Activated T-helper 1 cell treated with anti-CD3 and anti-CD28 coated beads, Interleukin-2, amount 50 U/mL, for 16 hours (primary cell): ENCODE measurements at places on chromosomes 5 and 9.

DNA sequence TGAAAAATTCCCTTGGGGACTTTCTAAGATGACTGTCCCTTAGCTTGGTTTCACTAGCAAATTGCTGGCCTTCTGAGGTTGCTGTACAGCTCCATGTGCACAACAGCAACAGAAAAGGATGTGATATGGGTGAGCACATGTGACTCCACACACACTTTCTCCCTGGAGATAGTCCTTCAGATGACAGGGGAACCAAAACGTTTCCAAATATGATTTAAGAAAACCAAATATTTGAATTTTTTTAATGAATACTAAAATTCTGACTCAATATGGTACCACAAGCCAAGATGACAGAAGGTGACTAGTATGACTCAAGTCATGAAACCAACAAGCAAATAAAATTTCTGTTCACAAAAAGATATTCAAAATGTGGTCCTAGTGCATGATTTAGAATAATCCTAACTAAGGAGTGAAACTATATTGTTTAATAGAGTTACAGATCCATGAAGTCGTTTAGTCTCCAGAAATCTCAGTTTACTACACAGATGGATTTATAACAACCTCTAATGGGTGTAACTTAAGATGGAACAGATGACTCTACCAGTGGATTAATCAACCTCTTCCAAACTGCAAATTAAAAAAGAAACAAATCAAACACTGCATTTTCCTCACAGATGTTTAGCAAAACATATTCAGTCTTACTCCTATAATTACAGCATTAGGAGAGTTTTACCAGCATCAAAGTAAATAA is 144.8 kb upstream of the PIK3R1 start:
- DNase-seq: no peak

GRCh38 chr5:58681943-58682342 is 99.1 kb downstream of the RAB3C start:
- no peak for DNase-seq

GRCh38 chr5:169270827-169271226 is 30.1 kb downstream of the SLIT3 start:
- DNase-seq: no peak

GRCh38 chr5:129377504-129377903 is 82.6 kb upstream of the ADAMTS19 start:
- DNase-seq: no peak

- DNase-seq: no peak
Observed at GRCh38 chr5:107669096-107670031, 1.4 kb downstream of the EFNA5 start.

DNA sequence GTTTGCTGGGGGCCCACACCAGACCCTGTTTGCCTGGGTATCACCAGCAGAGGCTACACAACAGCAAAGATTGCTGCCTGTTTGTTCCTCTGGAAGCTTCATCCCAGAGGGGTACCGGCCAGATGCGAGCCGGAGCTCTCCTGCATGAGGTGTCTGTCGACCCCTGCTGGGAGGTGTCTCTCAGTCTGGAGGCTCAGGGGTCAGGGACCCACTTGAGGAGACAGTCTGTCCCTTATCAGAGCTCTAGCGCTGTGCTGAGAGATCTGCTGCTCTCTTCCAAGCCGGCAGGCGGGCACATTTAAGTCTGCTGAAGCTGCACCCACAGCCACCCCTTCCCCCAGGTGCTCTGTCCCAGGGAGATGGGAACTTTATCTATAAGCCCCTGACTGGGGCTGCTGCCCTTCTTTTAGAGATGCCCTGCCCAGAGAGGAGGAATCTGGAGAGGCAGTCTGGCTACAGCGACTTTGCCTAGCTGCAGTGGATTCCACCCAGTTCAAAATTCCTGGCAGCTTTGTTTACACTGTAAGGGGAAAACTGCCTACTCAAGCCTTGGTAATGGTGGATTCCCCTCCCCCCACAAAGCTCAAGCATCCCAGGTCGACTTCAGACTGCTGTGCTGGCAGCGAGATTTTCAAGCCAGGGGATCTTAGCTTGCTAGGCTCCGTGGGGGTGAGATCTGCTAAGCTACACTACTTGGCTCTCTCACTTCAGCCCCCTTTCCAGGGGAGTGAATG is 206.0 kb upstream of the TLX3 start:
- no peak for DNase-seq
